ENCODE measurements at places on chromosomes 16 and 17. TPM values are rescaled to one million over a fixed set of nuclear protein-coding genes. Genes with fewer than 3 reads are reported as not detected.

The DGKE gene
- total RNA-seq, result 10.0 TPM

The NUPR1 gene
- 0.73 TPM for total RNA-seq

GRCh38 chr17:1003972-1004768 lies 7.2 kb downstream of the TIMM22 start:
- no peak for DNase-seq

DNA sequence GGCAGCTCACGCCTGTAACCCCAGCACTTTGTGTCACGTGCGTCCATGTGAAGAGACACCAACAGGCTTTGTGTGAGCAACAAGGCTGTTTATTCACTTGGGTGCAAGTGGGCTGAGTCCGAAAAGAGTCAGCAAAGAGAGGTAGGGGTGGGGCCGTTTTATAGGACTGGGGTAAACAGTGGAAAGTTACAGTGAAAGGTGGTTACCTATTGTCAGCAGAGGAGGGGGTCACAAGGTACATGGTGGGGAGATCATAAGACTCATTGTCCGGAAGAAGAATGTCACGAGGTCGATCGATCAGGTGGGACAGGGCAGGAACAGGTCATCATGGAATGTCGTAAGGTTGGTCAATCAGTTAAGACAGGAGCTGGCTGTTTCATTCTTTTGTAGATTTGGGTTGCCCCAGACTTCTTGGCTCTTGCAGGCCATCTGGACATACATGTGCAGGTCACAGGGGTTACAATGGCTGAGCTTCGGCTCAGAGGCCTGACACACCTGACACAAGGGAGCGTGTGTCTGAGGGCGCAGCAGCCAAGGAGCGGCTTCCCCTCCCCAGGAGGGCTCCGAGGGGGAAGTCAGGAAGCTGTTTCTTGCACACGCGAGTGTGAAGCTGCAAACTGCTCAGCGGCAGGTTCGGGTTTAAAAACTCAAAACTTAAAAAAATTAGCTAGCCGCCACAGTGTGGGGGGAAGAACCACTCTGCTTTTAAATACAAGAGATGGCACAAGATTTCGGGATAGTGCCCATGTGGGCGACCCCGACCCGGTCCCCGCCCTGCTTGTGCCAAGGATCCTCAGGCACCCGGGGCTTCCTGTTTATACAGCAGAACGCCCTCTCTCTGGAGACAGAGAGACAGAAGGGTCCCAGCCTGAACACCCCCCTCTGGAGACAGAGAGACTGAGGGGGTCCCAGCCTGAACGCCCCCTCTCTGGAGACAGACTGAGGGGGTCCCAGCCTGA lies 12.4 kb upstream of the TEX19 start:
- peak; percentile 34 for DNase-seq

The KCNJ16 gene
- not detected for total RNA-seq

- DNase-seq, result no peak
Observed at GRCh38 chr17:2901582-2901981, 105.3 kb downstream of the RAP1GAP2 start.

- DNase-seq, result peak; percentile 60
Observed at GRCh38 chr16:24499193-24499814, 40.1 kb upstream of the RBBP6 start.

- no peak for DNase-seq
Observed at GRCh38 chr16:83669456-83669855, 138.3 kb upstream of the HSBP1 start.

- peak; percentile 90 for DNase-seq
Observed at GRCh38 chr16:57720142-57720575, 15.4 kb upstream of the KATNB1 start.
